ENCODE measurements at places on chromosomes 12 and 14.

DNA sequence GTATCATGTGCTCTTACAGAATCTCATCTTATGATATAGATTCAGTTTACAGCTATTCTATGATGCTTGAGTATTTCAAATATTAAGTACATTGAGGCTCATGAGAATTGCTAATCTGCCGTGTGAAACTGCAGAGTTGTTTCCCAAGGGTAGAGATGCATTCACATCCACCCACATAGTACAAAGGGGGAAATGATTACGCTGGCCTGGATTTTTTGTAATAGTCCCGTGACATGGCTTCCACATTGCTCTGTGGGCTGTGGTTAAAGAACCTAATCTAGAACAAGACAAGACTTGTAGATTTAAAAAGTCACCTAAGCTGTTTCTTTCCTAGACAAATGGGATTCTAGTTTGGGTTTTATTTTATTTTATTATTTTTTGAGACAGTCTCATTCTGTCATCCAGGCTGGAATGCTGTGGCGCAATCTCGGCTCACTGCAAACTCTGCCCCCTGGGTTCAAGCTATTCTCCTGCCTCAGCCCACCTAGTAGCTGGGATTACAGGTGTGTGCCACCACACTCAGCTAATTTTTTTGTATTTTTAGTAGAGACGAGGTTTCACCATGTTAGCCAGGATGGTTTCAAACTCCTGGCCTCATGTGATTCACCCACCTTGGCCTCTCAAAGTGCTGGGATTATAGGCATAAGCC lies 13.0 kb upstream of the RIOX1 start:
- peak overlapping the region; percentile 61 for H3K27ac ChIP-seq
- H3K27me3 ChIP-seq: no peaks in the 10 kb centered on the region
- DNase-seq: no peak
- no peak overlapping the region for H3K4me3 ChIP-seq

DNA sequence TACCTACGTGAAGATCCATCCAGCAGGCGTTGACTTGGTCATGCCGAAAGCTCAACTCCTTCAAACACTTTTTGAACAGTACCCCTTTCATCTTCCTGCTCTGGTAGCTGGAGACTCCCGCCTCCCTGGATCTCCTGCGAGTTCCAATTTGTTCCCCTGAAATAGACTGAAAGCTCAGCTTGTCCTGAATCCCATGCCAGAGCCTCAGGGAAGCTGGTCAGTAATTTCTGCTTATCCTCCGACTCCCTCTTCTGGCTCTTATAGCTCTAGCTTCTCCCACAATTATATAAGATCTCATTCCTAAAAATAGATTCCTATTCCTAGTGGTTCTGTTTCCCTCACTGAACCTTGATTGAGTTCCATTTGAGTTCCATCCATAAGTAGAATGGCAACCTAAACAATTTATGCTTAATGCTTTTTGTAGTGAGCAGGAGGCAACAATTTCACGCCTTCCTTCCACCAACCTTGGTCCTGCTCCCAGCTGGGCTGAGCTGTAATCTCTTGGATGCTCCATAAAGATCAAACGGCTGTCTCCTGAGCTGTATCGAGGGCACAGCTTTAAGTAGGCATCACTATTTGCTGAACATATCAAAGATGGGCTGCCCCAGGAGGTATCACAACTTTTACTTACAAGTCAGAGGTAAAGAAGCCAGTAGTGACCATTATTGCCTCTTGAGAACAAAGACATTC lies 8.0 kb upstream of the TMEM132C start:
- no peak overlapping the region for H3K27ac ChIP-seq
- H3K4me3 ChIP-seq: no peak overlapping the region
- no peaks in the 10 kb centered on the region for H3K27me3 ChIP-seq
- peak; percentile 23 for DNase-seq
- no peaks in the 10 kb centered on the region for H3K4me1 ChIP-seq

DNA sequence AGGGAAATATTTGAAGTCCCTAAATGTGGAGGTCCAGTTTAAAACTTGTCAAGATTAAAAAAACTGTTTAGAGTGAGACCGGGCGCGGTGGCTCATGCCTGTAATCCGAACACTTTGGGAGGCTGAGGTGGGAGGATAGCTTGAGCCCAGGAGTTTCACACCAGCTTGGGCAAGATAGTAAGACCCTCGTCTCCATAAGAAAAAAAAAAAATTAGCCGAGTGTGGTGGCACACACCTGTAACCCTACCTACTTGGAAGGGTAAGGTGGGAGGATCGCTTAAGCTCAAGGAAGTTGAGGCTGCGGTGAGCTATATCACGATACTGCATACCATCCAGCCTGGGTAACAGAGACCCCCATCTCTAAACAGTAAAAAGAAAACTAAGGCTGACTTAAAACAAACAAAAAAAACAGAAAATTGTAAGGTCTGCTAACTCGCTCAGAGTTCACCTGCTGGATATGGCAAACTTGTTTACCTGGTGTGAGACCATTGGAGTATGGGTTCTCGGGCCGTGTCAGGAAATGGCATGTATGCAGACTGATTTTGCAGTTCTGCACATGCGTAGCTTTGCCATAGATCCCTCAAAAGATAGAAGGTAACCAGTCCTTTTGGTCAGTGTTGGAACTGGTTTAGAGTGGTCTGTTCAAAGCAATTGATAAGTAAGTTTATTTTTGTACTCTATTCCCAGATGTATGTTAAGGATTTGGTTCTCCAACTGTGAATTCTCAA lies 2.1 kb downstream of the RNF10 start:
- H3K27me3 ChIP-seq: no peaks in the 10 kb centered on the region
- no peaks in the 10 kb centered on the region for H3K36me3 ChIP-seq
- DNase-seq: no peak
- H3K27ac ChIP-seq: peak overlapping the region; percentile 93

DNA sequence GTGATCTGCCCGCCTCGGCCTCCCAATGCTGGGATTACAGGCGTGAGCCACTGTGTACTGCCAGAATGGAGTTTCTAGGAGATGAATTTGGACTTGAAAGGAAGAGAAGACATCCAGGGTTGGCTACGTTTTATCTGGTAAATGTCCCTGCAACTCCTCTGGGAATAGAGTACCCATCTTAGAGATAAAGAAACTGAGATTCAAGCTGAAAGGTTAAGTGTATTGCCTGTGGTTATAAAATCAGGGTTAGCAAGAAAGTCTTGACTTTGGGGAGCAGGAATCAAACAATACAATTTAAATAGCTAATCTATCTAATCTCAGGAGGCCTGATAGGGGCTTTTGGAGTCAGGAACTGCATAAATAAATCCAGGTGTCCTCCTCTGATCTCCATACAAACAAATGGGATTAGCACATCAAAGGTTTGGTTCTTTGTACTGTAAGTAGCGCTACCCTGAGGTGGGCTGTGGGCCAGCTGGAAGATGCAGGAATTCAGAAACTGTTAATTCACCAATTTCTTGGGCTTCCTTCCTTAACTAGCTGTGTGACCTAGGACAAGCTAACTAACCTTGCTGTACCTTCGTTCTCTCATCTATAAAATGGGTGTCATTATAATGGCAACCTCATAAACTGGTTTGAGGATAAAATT lies 45.1 kb downstream of the TBX3 start:
- no peaks in the 10 kb centered on the region for H3K4me1 ChIP-seq
- H3K27me3 ChIP-seq: no peaks in the 10 kb centered on the region
- no peak overlapping the region for H3K4me3 ChIP-seq
- H3K27ac ChIP-seq: no peak overlapping the region

- H3K4me3 ChIP-seq: peak within 1 kb of the TSS; percentile 82
- H3K27ac ChIP-seq: peak within 1 kb of the TSS; percentile 91
- H3K36me3 ChIP-seq: no peaks in the 10 kb centered on the region
- DNase-seq: peak; percentile 73
- H3K27me3 ChIP-seq: no peaks in the 10 kb centered on the region
Observed at GRCh38 chr12:113334786-113335539, at the start of gene SLC8B1. SLC8B1 (minus strand) TSS chr12:113335109; CDS start chr12:113332878, 2,231 bp downstream.

DNA sequence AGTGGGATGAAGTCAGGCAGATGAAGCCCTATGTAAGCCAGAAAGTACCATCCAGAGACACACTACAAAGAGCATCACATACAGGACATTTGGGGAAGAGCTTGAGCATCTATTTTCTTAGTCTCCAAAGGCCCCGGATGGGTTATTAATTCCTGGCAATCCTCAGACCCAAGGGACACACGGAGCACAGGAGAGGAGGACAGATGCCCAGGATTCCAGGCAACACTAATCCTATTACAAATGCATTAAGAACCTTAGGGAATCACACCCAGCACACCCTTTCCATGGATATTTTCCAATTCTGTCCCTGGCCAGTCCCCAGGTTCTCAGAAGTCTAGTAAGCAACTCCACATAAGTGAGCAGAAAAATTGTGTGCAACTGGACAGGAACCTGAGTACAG lies 65.9 kb downstream of the CMKLR1 start:
- H3K36me3 ChIP-seq: no peaks in the 10 kb centered on the region
- H3K27me3 ChIP-seq: no peaks in the 10 kb centered on the region
- no peak overlapping the region for H3K27ac ChIP-seq
- DNase-seq: no peak
- H3K4me1 ChIP-seq: no peaks in the 10 kb centered on the region
- H3K4me3 ChIP-seq: no peak overlapping the region

GRCh38 chr12:57430931-57431566 lies at the start of gene R3HDM2:
R3HDM2 (minus strand) TSS chr12:57431043; CDS start chr12:57310428, 120,615 bp downstream.
- peak within 1 kb of the TSS; percentile 65 for H3K4me3 ChIP-seq
- H3K27me3 ChIP-seq: no peaks in the 10 kb centered on the region
- peak; percentile 96 for DNase-seq
- H3K4me1 ChIP-seq: no peaks in the 10 kb centered on the region
- H3K36me3 ChIP-seq: peaks cover under 1% of the 10 kb centered on the region
- peak within 1 kb of the TSS; percentile 88 for H3K27ac ChIP-seq

GRCh38 chr12:102080842-102081241 lies 19.1 kb upstream of the WASHC3 start:
- no peaks in the 10 kb centered on the region for H3K4me1 ChIP-seq
- H3K27me3 ChIP-seq: no peaks in the 10 kb centered on the region
- DNase-seq: no peak
- no peak overlapping the region for H3K27ac ChIP-seq
- no peak overlapping the region for H3K4me3 ChIP-seq
